ENCODE measurements at places on chromosomes 16 and 17.

DNA sequence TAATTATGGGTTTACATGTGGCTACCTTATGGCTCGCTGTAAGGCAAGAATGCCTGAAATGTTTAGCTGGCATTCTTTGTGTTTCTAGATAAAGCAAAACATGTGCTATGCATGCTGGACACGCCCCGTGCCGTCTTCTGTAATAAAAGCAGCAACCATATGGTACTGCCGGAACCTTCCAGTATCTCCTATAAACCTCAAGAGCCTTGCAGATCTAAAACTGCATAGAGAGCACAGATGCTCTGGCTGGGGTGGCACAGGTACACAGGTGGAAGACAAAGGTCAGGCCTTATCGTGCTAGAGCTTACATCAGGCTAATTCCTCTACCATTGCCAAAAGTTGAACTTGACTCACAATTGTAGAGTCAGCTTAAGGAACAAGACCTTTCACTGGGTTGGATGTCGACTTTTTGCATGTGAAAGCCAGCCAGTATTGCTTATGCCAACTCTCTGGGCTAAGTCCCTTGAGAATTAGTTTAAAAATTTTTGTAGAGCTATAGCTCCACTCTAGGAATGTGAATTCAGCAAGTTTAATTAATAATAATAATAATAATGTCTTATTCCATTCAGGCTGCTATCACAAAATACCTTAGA lies 187.4 kb upstream of the CACNG5 start:
- no peak for DNase-seq

DNA sequence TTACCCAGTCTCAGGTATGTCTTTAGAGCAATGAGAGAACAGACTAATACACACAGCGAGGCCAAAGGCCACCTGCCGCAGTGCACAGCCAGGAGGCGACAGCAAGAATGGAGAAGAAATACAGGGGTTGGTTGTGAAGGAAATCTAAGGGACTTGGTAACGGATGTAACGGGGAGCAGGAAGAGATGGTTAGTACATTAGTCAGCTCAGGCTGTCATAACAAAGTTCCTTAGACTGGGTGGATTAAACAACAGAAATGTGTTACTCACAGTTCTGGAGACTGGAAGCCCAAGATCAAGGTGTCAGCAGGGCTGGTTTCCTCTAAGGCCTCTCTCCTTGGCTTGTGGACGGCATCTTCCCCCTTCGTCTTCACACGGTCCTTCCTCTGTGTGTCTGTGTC lies 47.1 kb downstream of the TVP23C start:
- DNase-seq: no peak

- no peak for DNase-seq
Observed at GRCh38 chr16:87648236-87648635, 45.9 kb downstream of the JPH3 start.

GRCh38 chr17:65231662-65232335 lies 94.6 kb downstream of the RGS9 start:
- peak; percentile 18 for DNase-seq

- no peak for DNase-seq
Observed at GRCh38 chr17:17021194-17021863, 20.9 kb upstream of the MPRIP start.

DNA sequence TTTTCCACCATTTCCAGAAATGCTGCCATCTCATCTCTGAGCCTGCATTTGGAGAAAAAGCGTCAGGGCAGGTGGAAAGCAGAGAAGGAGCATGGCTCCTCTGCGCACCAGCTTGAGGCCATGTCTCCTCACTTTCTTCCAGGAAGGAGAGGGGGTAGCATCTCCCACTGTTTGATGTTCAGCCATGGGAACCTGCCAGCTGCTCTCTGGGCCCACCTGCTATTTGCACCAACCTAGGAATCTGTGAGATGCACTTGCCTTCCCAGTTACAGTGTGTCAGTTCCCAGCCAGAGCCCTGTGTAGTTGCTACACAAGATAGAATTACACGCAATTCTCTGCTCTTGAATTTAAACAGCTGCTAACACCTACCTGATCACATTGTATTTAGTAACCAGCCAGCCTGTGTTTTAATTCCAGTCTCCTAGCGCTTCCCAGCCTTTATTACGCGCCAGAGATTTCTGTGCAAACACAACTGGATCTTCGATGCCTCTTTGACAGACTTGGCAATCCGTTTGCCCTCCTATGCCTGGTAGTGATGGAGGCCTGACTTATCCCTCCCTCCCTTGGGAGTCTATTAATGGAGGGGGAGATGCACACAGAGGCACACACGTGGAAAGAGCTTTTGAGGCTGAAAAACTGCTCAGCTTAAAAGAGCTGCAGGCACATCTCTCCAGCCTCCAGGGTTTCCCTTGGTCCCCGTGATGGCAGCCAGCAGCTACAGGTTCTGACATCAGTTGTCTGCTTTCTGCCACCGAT lies 98.1 kb upstream of the SEC14L1 start:
- peak; percentile 90 for DNase-seq

GRCh38 chr17:59845595-59846393 lies 46.9 kb downstream of the TUBD1 start:
- DNase-seq: peak; percentile 100

DNA sequence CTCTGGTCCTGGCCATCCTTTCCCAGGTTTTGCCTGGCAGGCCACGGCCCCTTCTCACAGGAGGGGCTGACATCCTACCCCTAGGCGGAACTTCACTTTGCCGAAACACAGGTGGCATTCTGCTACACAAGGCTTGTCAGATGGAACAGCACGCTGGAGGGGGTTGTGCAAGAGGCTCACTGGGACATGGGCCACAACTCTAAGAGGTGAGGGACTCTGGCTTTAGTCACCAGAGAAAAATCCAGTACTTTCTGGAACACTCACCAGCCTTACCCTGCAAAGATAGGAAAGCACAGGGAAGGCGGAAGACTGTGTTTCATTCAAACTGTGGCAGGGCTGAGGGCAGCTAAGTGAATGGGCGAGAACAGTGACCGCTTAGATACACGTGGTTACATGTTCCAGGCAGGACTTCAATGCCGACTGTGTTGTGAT lies 18.3 kb downstream of the CDC42EP4 start:
- DNase-seq: no peak

- DNase-seq: no peak
Observed at GRCh38 chr16:67169011-67169451, 1.3 kb upstream of the NOL3 start.

DNA sequence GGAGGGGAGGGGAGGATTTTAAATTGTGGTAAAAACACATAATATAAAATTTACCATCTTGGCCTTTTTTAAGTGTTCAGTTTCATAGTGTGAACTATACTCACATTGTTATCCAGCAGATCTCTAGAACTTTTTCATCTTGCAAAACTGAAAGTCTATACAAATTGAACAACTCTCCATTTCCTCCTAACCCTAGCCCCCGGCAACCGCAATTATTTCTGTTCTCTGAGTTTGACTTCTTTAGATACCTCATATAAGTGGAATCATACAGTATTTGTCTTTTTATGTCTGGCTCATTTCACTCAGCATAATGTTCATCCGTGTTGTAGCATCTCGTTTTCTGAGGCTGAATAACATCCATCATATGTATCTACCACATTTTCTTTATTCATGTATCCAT lies 30.0 kb upstream of the MRTFB start:
- no peak for DNase-seq

DNA sequence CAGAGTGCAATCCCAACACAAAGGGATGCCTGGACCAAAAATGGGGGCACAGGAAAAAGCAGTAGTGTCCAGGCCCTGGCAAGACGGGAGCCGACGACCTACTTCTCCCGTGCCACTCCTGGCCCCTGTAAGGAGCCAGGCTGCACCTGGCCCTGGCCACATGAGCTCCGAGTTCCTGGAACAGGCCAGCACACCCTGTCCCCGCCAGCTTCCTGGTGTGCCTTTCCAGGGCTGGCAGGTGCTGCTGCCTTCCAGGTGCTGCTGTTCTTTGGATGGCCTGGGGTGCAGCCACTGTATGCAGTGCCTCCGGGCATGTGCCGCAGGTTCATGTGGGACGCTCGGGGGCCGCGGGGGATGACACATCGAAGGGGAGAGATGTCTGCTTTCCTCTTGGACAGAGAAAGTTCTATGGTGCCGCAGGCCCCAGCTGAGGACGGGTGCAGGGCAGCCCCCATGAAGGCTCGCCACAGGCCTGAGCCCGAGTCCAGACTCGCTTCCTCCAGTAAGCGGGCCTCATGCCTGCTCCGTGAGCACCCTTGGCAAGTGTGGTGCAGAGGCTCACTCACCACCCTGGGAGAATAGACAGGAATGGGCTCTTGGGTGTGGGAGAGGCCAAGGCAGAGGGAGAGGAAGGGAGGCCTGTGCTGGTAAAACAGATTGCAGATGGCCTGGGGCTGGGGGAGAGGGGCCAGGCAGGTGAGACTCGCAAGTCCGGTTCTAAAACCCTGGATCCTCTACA lies 54.7 kb upstream of the FASN start:
- DNase-seq: peak; percentile 24

- DNase-seq: peak; percentile 58
Observed at GRCh38 chr17:46003907-46004748, 5.1 kb downstream of the STH start.

DNA sequence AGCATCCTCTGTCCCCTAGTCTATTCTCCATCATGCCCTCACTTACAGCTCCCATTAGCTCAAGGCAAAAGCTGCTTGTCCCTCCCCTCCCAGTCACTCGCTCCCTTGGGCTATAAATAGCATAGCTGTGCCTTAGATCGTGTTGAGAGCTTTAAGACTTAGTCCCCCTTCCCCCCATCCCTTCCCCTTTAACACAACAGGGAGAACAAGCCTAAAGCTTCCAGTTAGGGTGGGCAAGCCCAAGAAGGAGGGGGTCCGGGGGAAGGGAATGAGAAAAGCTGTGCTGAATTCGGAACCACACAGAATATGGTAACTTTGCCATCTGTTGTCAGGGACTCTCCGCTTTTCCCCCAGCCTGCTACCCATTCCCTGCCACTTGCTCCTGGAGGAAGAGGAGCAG lies 4.9 kb upstream of the HIGD1B start:
- DNase-seq: no peak

DNA sequence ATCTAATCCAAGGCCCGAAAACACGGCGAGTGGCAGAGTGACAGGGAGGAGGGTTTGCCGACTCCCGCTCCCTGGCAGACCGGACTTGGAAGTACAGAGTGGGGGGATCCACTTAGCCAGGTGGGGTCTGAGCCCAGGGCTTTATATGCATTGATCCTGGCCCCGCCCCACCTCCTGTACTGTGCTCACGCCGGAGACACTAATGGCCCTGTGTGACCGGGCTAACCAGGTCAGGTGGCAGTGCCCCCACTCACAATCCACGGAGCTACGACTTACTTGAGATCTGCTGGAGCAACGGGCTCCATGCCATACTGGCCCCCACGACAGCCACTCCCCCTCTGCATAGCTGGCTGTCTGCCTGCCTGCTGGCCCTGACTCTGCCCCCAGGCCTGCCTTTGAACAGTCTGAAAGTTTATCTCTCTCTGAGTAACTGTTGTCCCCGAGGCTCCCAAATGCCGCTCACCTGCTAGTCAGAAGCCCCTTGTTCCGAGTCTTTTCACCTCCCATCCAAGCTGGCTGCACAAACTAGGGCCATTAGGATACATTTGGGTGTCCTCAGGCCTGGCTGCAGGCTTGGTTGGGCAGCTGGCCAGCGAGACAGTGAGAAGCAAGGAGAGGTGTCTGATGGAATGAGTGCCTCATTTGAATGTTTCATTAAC lies 28.0 kb downstream of the CACNA1G start:
- DNase-seq: no peak

DNA sequence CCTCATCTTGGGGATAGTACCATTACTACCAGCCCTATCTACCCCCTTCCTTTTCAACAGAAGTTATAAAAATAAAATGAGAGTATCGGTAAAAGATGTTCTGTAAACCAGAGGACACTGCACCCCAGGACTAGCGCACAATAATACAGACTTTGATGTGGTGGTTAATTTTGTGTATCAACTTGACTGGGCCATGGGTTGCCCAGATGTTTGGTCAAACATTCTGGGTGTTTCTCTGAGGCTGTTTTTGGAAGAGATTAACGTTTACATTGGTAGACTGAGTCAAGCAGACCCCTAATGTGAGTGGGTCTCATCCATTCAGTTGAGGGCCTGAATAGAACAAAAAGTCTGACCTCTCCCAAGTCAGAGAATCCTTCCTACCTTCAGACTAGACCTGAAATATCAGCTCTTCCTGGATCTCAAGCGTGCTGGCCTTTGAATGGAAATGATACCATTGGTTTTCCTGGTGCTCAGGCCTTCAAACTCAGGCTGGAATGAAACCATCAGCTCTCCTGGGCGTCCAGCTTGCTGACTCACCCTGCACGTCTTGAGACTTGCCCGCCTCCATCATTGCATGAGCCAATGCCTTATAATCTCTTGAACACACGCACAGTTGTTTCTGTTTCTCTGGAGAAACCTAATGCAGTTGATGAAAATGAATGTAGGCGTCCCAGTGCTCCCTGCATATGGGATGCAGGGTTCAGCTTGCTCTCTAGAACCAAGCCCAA lies 10.1 kb downstream of the MRM1 start:
- no peak for DNase-seq

GRCh38 chr16:30621765-30622164 lies 11.6 kb upstream of the ZNF689 start:
- no peak for DNase-seq

- DNase-seq: no peak
Observed at GRCh38 chr17:76612977-76613851, 27.6 kb upstream of the ST6GALNAC2 start.

Data from NCI-H2081 treated with DMSO at 0.1 percent for 48 hours (cell line).